Upper lobe of left lung (tissue), 6 donors: ENCODE measurements at places on chromosomes 11 and 22. TPM values are rescaled to one million over a fixed set of nuclear protein-coding genes. Genes with fewer than 3 reads are reported as not detected.

Gene BCO2
- 8.5 TPM for total RNA-seq

Gene CRYBB2
- total RNA-seq = not detected

Gene TRIM49
- not detected for total RNA-seq

Gene CARNS1
- total RNA-seq = 0.86 TPM

Gene PRR33
- total RNA-seq = not detected

Gene GGA1
- total RNA-seq = 226 TPM

Gene FOLR2
- total RNA-seq = 9.9 TPM

Gene CHORDC1
- 47.4 TPM for total RNA-seq

Gene ROBO4
- total RNA-seq = 111 TPM

Gene CHRM1
- total RNA-seq = 0.59 TPM

Gene RTN4R
- total RNA-seq = 3.1 TPM

Gene GAL
- 0.54 TPM for total RNA-seq

- DNase-seq = peak; percentile 82
Measured at GRCh38 chr22:42317691-42318547, 47.5 kb upstream of the TCF20 start.

DNA sequence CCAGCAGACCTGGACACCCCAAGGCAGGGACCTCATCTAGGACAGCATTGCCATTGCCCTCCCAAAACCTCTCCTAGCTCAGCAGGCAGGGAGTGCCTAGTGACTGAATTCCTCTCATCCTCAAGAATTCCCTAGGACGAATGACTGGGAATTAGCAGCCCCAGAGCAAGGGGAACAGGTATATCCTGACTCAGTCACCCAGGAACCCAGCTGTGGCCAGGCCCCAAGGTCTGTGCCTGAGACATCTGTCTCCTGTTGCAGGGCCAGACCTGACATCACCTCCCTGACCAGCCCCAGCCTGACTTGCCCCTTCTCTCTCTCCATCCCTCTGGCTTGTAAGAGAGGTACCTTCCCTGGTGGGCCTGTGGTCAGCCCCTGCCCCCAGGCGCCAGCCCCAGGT is 39.0 kb upstream of the SUSD2 start:
- DNase-seq = no peak

- no peak for DNase-seq
Measured at GRCh38 chr11:18332302-18332701, 9.9 kb downstream of the GTF2H1 start.

DNA sequence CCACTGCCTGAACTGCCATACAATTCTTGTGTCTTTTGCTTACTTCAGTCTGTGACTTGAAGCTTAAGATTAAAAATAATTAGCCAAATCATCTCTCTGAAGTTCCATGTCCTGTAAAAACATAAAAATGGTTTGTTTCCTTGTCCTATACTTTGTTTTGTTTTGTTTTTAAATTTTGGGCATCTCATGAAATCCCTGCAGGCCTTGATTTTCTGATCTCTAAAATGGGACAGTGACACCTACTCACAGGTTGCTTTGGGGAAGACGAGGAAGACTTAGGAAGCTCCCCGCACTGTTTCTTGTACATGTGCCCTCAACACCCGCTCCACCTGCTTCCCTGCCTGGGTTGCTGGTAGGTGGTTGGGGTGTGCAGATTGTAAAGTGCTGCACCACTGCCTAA is 38.9 kb downstream of the TSPAN18 start:
- DNase-seq = no peak

DNA sequence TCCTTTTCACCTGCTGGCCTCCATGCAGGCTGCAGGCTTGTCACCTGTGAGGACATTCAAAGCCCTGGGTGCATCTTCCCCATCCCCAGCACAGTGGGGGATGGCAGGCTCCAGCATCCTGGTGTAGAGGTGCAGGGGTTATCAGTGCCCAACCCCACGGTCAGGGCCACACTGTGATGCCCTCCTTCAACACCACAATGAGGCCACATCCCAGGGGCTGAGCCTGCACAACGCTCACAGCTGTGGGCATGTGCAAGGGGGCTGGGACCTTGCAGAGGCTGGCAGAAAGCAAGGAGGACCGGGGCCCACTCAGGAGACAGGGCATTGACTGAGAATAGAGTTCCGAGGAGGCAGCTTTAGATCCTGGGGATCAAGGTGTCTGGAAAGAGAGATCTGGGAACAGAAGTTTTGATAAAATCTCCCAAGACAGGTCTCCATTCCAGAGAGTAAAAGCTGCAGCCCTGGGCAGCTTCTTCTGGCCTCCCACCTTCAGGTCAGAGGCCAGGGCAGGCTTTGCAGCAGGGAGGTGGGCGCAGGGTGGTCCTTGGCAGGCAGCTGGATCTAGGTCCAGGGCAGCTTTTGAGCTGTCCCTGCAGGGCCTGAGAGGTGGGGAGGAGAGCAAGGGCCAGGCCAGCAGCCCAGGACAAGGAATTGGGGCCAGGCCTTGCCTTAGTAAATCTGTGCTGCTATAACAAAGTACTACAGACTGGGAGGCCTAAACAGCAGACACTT is 250.8 kb upstream of the B3GAT1 start:
- DNase-seq = peak; percentile 6

GRCh38 chr11:59380263-59381059 is 21.8 kb downstream of the OR5AN1 start:
- DNase-seq = no peak

DNA sequence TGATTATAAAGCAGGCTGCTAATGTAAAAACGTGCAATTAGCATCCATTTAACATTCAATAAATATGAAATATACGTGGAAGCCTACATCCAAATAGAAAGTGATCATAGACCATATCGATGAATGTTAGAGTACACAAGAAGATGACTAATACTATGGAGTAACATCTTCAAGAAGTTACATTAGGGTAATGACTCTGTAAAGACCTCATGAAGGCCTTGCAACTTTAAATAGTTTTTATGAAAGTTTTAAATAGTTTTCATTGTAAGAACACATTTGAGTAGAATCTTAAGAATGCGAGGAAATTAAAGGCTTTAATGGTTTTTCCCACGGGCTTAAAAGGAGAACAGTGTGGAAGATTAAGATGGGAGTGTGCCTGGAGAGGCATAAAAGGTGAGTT is 1.4 kb downstream of the TRIM34 start:
- DNase-seq = no peak

GRCh38 chr11:4527926-4528325 is 17.1 kb upstream of the OR52M1 start:
- no peak for DNase-seq

DNA sequence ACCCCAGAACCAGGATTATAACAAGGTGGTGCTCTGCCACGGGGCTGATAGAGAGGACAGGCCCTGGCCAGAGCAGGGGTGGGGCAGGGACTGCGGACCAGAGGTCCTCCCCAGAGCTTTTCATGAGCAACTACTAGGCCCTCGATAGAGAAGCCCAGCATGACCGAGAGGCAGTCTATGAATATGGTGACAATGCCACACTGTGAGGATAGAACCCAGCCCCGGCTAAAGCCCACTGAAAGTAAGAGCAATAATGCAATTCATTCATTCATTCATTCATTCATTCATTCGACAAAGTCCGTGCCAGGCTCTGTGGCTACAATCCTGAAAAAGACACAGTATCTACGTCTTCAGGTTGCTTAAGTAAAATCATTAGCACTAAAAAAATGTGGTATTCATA is 35.6 kb upstream of the CD5 start:
- DNase-seq = peak; percentile 18

DNA sequence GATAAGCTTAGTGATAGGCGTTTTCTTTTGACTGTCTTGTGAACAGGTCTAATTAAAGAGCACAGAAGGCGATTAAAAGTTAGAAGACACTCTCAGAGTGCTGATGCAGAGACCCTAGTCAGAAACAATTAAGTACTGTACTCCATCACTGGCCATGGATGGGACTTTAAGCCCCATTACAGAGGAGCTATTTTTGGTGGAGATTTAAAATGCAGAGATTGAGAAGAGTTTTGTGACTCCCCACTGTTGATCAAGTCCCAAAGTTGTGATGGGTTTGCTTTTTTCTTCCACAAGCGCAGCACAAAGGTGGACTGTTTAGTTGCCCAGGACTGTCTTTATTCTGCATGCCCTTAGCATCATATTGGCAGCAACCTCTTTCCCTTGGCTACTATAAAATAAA is 978 bp downstream of the LUZP2 start:
- no peak for DNase-seq

DNA sequence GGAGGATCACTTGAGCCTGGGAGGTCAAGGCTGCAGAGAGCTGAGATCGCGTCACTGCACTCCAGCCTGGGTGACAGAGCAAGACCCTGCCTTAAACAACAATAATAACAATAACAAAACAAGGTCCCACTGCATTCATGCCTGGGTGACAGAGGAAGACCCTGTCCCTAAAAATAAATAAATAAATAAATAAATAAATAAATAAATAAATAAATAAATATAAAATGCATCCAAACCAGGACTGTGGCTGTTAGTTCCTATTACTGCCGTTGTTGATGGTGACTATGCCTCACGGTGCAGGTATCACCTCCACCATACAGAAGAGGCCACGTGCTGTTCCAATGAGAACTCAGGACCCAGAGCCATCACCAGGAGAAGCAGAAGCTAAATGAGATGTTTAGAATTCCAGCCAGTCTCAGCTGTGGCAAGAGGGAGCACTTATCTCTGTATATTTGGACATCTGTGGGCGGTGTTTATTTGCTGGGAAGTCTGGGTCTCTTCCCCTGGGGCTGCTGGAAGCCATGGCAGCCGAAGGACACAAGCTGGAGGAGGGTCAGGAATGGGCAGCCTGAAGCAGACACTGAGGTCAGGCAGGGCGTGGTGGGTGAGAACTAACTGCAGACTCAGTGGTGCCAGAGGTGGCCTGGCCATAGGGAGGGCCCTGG is 21.6 kb downstream of the C11orf86 start:
- DNase-seq = no peak

DNA sequence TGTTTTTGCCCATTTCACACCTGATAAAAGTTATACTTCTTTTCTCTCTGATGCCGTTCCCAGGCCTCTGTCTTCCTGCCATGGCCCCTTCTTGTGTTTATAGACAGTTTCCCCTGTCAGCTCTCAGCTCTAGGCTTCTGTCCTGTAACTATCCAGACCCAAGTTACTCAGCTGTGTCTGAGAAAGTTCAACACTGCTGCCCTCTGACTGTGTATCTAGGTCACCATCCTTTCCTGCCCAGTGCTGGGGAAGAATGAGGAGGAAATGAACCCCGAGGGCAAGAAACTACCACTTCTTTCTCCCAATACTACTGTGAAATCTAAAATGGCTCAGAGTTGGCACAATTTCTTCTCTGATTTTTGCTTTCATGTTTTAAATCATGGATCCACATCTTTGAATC is 29.6 kb downstream of the SNX19 start:
- DNase-seq = no peak

- no peak for DNase-seq
Measured at GRCh38 chr11:36330411-36330810, 34.3 kb downstream of the PRR5L start.

DNA sequence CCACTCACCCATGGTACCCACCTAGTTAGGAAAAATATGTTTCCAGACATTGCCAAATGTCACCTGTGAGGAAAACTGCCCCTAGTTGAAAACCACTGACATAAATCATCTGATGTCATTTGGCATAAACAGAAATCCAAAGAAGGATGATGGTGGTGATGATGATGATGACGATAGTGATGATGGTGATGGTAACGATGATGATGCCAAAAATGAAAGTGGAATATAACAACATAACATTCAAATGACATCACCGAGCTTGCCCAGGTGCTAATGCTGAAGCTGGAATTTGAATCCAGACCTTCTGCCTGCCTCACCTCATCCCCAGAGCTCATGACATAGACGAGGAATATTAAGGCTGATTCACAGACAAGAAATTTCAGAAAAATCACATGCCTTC is 92.3 kb upstream of the ASPHD2 start:
- DNase-seq = no peak

- no peak for DNase-seq
Measured at GRCh38 chr11:110908401-110909105, 196.3 kb upstream of the ARHGAP20 start.

DNA sequence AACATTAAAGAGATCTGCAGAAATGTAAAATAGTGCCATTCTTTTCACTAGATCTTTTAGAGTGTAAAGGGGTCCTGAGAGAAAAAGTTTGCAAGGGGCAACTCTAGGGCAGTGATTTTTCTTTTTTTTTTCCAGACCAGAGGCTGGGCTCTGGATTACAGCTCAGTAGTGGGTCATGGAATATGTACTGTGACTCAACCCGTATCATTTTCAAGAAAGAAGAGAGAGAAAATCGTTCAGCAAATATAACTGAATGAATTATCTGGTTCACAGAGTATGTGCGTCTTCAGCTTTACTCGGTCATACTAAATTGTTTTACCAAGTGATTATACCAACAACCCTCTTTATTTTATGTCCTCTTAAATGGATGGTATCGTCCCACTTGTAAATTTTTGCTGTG is 3.8 kb downstream of the CEP57 start:
- no peak for DNase-seq

DNA sequence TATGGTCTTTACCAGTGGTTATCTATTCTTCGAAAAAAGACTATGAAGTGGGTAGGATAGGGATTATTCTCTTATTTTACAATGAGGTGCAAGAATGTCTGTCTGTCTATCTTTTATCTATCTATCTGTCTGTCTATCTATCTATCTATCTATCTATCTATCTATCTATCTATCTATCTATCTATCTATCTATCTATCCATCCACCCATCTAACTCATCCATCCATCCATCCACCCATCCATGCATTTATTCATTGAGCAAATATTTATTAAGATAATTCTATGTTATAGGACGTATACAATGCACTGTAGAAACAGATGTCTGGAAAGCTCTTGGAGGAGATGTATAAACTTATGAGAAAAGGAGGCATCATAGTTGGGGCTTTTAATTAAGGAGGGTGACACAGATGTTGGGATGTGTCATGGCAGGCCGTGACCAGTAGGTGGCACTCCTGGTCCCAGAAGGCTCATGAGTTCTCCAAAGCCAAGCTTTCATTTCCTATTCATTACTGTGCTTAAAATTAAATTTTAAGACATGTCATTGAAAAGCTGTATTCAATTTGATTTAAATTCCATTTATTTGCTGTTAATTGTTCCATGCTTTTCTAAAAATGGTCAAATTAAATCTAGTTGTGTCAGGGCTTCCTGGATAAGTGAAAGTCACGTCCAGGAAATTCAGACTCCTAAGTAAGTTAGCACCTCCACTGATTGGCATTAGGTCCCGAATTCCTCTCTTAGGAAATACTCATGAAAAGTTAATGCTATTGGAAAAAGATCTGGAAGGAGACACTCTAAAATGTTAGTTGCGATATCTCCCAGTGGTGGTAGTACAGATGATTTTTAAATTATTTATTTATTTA is 19.0 kb upstream of the E2F8 start:
- peak; percentile 69 for DNase-seq

GRCh38 chr22:17980638-17981051 is 43.7 kb downstream of the MICAL3 start:
- peak; percentile 83 for DNase-seq

DNA sequence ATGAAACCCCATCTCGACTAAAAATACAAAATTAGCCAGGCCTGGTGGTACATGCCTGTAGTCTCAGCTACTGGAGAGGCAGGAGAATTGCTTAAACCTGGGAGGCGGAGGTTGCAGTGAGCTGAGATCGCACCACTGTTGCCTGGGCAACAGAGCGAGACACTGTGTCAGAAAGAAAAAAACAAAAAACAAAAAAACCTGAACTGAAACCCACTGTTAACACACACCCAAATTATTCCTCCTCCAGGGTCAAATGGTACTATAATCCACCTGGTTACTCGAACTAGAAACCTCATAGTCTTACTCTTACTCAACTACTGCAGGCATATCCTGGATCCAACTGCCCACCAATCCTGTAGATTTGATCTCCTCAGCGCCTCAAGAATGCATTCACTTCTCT is 35.5 kb downstream of the USP28 start:
- DNase-seq = no peak
